Frontal cortex (tissue), 4 donors: ENCODE measurements at places on chromosomes 7 and 10.
A peak's percentile ranks its signal among the peaks of the same experiment; 100 is the strongest.

DNA sequence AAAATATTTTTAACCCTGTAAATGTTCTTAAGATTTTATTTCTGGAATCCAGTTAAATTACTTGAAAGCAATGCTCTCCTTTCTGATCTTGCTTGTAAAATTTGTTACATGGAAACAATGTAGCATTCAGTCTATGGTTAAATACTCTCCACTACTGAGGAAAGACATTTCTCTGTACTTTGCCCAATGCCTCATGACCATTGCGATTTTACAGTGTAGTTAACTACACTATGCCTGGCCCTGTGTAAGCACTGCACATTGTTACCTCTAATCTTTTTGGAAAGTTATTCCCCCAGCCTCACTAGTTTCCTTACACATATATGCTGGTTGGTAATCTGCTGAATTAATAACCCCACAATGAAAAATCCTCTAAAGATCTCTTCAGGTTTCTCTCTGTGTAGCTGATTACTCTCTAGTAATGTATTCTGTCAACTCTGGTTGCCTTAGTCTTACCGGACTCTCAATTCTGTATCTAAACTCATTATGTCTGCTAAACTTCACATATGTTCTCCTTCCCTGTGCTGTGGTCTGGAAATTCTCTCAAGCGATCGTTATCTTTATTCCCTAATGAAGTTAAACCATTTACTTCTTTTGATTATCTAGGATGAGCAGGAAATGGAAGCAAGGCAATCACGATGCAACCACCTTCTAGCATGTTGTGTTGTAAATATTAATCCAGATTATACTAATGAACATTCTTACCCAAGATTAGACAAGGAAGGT is 58.7 kb upstream of the TMEM106B start:
- no peak for DNase-seq

DNA sequence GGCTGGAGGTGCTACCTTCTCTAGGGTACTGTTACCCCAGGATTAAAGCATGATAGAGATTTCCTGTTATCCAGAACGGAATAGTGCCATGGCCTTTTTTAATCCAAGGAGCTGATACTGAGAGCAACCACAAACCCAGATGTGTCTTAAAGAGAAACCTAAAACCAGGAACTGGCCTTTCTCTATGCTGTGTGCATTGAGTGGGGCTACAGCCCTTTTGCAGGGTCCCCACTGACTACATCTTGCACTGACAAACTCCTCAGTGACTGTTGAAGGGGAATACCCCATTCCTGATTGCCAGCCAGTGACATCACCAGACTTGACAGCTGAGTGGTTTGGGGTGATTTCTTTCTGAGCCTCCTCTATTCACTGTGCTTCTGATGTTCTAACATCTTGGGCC is 81.9 kb upstream of the CAPZA2 start:
- no peak for DNase-seq

GRCh38 chr10:96720422-96721206 is at the start of gene PIK3AP1:
Gene PIK3AP1, minus strand, starts transcription at chr10:96720514. Its CDS starts 120 bp downstream, at chr10:96720394.
- peak; percentile 64 for DNase-seq

DNA sequence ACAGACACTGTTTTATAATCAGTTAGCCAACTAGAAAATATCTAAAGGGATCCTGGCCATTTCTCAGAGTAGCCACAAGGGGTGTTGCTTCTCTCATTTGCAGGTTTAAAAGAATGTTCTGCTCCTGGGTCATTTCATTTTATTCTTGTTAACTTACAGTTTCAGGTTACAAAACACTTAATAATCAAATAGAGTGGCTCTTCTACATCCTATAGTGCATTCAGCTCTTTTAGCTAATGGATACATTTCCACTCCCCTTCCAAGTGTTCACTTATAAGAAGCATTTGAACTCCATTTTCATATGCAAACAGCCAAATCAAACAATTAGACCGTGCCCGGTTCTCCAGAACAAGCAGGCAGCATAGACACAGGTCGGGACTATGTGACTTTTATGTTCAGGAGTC is 117.5 kb downstream of the TRIL start:
- DNase-seq = peak; percentile 19

DNA sequence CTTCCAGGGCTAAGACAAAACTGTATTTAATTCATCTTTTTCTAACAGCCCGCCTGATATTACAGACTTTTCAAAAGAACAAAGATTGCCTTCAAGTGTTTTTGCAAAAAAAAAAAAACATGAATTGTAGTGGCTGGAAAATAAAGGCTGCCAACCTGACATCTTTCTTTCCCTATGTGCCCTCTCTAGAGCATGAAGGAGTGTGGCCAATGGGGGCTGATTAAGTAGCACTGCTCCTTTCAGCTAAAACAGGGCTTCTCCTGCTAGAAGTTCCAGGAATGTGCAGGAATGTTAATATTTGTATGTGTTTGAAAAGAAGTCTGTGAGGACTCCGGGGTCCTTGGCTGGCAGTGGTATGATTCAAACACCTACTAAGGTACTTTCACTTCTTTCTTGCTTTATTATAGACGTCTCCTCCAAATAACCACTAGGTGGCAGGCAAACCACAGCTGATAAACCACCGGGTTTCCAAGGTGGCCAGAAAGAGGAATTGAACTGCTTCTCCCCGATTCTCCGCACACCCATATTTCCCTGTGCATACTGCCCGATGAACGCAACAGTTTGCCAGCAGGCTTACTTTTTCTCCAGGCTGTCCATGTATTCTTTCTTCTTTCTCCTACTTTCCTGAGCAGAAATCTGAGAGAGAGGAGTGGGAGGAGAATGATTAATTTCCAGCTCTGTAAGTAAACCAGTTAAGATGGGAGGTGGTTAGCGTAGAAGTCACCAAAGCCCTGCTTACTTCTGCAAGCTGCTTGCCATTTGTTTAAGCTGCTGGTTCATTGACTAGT is 56.8 kb upstream of the DGKI start:
- DNase-seq = peak; percentile 73

GRCh38 chr10:32417911-32418547 is 27.9 kb upstream of the CCDC7 start:
- DNase-seq = peak; percentile 12

- DNase-seq = no peak
Observed at GRCh38 chr7:140601566-140602174, 38.9 kb downstream of the DENND2A start.

DNA sequence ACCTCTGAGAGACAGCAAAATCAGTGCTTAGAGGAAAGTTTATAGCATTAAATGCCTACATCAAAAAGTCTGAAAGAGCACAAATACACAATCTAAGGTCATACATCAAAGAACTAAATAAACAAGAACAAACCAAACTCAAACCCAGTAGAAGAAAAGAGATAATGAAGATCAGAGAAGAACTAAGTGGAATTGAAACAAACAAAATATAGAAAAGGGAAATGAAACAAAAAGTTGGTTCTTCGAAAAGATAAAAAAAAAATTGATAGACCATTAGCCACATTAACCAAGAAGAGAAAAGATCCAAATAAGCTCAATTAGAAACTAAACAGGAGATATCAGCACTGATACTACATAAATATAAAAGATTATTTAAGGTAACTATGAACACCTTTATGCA is 280.0 kb upstream of the NRG3 start:
- DNase-seq = no peak

DNA sequence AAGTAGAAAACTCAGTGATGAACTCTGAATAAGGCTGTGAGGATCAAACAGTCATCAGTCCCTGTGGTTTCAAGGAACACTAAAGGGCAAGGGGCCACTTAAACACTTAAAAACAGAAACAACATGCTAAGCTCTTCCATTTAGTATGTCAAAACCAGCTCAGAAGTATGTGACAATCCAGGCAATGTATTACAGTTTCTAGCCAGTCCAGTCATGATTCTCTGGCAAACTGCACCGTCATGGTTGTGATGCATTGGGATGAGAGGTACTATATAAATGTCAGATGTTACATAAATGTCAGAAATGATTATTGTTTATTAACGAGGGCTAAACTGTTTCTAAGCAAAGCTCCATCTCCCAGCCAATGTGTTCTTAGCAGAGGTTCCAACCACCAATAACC is 4.7 kb upstream of the CREB5 start:
- DNase-seq = no peak

DNA sequence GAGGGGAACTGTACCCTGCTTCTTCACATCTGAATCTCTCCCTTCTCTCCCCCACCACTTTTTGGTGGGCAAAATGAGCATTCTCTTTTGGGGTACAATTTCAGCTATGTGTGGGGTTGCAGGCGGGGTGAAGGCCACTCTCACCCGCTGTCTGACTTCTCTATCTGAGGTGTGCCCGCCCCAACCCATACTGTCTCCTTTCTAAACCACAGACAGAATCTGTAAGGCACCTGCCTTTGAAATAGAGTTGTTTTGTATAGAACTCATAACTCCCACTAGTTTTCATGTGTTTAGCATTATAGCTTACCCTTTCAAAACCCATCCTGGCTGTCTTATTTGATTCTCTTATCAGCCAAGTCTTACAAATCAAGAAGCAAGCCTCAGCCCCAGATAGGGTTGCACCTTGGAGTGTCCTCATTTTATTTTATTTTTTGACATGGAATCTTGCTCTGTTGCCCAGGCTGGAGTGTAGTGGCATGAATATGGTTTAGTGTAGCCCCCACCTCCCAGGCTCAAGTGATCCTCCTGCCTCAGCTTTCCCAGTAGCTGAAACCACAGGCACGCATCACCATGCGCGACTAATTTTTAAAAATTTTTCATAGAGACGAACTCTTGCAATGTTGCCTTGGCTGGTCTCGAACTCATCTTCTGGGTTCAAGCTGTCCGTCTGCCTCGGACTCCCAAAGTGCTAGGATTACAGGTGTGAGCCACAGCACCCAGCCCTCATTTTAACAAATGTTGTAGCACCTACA is 11.9 kb downstream of the TSPAN14 start:
- no peak for DNase-seq

GRCh38 chr10:104872691-104873090 is 231.6 kb downstream of the SORCS3 start:
- no peak for DNase-seq

- no peak for DNase-seq
Observed at GRCh38 chr7:1083729-1084657, 3.9 kb upstream of the GPER1 start.

GRCh38 chr10:21732067-21732772 is 198.2 kb downstream of the MLLT10 start:
- peak; percentile 28 for DNase-seq

DNA sequence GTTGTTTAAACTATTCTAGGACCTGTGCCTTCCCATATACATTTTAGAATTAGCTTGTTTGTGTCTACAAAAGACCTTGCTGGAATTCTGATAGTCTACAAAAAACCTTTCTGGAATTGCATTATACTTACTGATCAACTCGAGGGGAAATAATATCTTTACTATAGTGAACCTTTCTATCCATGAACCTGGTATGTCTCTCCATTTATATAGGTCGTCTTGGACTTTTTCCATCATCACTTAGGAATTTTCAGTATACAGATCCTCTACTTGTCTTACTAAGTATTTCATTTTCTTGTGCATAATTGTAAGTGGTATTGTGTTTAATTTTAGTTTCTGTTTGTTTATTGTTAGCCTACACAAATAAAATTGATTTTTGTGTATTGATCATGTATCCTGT is 101.1 kb downstream of the WDFY4 start:
- DNase-seq = no peak

DNA sequence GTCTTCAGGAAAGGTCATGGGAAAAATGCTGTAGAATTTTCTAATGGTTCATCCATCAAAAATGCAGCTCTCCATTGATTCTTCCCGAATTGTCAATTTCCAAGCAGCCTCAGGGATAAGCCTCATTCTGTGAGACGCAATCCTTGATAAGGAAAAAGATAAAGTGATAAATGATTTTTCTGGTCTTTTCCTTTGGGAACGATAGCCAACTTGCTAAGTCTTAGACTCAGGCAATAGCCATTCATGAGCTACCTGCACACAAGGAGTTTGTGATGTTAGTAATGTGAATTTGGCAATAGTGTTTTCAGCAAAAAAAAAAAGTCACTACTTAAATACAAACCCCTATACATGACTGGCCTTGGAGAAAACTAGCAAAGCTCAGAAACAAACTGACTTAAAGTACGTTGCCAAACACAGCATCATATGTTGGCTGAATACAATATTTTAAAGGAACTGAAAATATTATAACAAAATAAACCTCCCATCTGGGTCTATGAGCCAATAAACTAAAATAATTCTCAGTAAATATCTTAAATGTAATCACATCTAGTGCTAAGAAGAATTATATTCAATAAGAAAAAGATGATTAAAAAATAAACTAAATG is 75.5 kb downstream of the KLF6 start:
- no peak for DNase-seq

DNA sequence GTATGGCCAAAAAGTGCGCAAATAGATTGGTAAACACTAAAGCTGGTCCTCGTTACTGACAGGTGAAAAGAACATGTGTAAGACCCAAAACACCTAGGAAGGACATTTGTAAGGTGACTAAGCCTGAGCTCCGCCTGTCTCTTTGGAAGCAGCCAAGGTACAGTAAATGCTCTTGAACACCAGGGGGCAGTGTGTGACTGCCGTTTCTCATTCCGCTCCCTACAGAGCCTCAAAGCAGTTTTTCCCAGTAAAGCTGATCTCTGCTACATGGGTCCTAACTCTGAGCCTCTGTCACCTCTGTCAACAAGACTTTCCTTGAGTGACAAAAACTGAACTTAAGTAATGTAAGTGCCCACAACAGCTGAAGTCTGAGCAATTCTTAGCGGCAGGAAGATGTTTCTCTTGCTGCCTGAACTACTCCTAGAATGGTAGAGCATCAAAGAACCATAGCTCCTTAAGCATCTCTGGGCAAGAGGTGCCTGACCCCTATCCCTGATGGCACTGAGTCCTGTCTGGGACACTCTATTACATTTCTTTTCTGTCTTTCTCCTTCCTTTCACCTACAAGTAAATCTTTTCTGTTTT is 238.0 kb upstream of the INHBA start:
- DNase-seq = peak; percentile 58

DNA sequence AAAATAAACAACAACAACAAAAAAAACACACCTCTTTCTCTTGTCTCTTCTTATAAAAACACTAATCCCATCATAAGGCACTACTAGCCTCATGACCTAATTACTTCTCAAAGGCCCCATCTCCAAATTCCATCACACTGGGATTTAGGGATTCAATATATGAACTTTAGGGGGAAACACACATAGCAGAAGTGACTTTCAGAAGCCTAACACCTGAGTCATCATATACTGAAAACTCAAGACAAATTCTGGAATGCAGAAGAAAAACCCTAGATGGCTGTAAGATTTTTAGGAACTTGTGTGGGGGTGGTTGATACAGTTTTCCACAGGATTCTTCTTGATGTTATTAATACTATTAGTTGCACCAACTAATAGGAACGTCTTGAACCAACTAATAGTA is 33.7 kb upstream of the CSTF2T start:
- no peak for DNase-seq

DNA sequence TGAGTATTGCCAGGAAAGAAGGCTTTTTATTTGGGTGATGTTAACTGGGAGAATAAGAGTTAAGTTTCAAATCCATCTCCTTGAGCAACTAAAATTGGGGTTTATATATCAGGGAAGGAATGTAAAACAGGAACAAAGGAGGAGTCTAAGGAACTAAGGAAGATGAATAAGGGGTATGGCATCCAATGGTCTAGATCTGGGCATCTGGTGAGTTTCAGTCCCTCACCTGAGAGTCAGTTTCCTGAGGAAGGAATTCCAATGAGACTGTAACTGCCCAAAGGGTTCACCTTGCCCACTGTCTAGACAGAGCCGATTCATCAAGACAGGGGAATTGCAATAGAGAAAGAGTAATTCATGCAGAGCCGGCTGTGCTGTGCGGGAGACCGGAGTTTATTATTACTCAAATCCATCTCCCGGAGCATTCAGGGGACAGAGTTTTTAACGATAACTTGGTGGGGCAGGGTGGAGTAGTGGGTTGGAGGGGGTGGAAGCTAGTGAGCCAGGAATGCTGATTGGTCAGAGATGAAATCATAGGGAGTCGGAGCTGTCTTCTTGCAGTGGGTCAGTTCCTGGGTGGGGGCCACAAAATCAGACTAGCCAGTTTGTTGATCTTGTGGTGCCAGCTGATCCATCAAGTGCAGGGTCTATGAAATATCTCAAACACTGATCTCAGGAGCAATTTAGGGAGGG is 188.3 kb upstream of the STK17A start:
- no peak for DNase-seq
